ENCODE measurements at places on chromosomes 6 and 20. TPM values are rescaled to one million over a fixed set of nuclear protein-coding genes. Genes with fewer than 3 reads are reported as not detected.

The REM1 gene
- 0.20 TPM for total RNA-seq

The RNF144B gene
- 0.14 TPM for total RNA-seq

The GSTA2 gene
- not detected for total RNA-seq

The VSTM2L gene
- total RNA-seq: 7.4 TPM

The DDR1 gene
- total RNA-seq: 57.5 TPM

The TMEM151B gene
- total RNA-seq: not detected

The SRSF3 gene
- total RNA-seq: 510 TPM

Measured in A549 treated with RU486 at 1 μM for 4 hours (cell line).